CD4-positive, alpha-beta T cell treated with Interleukin-4 for 4 hours (primary cell): ENCODE measurements at places on chromosomes 4 and X.
A peak's percentile ranks its signal among the peaks of the same experiment; 100 is the strongest.

DNA sequence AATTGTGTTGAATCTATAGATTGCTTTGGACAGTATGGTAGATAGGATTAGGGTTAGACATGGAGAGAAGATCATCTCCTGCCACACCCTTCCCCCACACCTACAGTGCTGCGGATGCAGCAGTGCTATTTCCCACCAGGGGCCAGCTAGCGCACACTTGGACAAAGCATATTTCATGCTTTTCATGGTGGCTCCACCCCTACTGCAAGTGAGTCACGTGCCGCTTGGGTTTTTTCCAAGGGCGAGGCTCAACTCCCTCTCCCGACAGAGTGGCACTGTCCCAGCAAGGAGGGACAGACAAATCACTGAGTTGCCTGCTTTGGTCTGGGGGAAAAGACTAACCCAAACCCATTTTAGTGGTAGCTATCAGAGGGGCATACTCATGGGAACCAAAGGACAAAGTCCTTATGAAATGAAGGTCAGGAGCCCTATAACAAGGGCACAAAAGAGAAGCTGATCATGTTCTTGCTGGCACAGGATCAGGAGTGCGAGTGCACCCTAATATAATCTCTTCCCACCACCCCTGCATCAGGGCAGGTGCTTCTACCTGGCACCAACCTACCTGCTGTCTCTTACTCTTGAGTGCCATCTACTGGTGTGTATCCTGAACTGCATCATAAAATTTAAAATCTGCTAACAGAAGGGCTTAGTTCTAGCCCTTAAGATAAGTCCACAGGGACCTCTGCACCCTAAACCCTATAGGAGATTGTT lies 55.1 kb upstream of the PGAM4 start:
- peak; percentile 51 for DNase-seq

GRCh38 chrX:130190801-130191200 lies 19.0 kb downstream of the RAB33A start:
- no peak for DNase-seq

GRCh38 chr4:169657470-169658107 lies 37.2 kb downstream of the CLCN3 start:
- no peak for DNase-seq

DNA sequence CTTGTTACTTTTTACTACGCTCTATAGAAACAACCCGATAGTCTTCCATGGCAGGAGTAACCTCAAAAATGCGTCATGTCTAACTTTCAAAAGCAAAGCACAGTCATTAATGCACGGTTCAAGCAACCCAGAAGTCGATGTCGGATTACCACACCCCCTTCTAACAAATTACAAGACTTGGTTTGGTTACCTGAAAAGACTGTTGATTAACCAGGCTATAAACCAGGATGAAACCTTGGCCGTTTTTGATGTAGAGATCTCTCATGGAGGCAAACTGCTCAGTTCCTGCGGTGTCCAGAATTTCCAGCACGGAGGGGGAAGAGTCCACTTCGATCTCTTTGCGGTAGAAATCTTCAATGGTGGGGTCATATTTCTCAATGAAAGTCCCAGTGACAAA lies 2.4 kb downstream of the RAP2C start:
- DNase-seq: peak; percentile 62

- no peak for DNase-seq
Observed at GRCh38 chrX:70001269-70001668, 48.5 kb downstream of the AWAT2 start.

DNA sequence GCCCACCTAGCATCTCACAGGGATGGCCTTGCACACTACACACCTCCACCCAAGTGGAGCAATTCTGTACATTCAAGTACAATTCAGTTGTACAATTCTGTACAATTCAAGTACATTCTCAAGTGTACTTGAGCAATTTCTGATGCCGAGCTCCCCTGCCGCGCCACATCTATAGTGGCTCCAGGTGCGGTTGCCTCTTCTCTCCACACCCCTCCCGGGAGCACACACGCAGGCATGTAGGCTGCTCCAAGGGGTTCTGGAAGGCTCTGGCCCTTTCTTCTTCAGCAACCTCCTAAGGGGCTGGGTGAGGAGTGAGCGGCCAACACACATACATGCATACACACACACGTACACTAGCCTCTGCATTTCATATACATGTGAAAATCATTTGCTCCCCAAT lies 18.9 kb upstream of the DUSP9 start:
- DNase-seq: no peak

DNA sequence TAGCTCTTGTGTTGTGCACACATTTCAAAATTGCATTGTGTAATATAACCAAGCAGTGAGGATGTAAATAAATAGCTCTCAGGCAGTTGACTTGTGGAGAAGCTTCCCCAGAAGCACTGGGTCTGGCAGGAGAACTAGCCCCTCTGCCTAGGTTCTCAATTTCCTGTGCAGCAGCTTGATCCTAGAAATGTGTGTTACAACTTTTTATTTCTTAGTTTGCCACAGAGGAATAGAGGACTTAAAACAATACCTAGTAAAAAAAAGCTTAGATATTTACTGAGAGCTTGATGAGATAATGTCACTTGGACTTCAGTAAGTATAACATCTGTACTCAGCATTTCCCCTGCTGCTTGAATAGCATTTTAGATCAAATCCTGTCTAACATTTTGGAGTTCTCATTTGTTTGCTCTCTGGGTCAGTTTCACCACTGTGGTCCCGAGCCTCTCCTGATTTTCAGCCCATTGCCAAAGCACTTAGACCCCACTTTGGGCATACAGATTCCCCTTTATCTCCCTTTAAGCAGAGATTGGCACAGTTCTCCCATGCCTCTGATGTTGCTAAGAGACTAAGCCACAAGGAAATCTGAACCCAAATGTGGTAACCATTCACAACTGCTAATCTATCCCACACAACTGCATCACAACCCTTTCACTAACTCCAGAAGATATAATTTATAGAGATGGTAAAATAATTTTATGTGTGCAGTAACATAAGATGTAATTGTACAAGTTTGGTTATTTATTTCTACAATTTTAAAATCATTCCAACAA lies 98.2 kb upstream of the NRK start:
- no peak for DNase-seq

- no peak for DNase-seq
Observed at GRCh38 chrX:108313669-108314068, 124.6 kb downstream of the COL4A6 start.

DNA sequence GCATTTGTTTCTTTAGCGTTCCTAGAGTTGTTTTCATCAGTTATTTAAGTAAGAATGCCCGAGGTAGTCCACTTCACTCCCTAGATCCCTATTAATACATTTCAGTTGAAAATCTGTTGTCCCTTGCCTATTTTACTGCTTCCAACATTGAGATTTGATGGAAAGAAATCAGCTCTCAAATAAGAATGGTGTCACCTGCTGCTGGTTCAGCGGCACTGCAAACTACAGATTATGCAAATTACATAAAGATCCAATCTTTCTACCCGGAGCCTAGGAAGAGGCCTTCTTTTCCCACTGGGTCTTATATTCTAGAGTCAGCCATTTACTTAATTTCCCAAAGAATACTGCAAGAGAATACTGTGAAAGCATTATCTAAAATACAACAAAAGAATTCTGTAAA lies 597.6 kb upstream of the MAGEB2 start:
- DNase-seq: no peak

DNA sequence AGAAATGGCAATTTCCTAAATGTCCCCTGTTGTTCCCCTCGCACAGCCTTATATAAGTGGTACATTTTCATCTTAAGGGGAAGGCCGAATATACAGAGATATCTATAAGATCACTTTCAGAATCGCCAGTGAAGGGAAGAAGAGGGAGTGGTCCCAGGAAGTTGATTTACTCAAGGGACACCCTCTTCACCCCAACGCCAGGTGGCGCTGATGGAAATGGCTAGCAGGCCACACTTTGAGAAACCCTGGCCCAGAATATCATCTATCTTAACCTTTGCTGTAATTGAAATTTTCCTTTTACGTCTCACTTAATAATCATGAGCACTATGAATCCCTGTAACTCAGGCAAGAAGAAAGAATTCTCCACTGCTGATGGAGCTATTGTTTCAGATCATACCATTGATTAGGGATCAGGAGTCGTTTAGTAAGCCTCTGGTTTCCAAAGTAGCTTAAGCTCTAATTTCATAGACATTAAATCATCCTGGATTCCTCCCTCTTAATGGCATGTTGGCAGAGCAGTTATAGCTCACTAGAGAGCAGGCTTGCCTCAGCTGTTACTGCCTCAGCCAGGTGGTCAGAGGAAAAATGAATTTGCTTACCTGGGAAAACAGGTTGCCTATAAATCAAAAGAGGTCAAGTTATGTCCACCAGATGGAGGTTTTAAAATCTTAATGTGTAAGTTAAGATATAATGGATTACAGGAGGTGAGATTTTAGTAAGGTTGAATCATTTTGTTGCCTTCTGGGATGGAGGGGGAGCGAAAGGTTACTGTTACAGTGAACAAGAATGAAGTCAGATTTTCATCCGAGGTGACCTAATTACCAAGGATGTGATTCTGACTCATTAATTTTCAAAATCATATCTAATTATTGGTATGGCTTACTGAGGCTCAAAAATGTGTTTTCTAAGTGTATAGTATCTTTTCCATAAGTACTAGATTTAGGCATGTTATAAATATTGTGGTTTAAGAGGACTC lies 941.2 kb upstream of the TENM3 start:
- no peak for DNase-seq

GRCh38 chrX:48046846-48047245 lies 24.6 kb downstream of the ZNF630 start:
- DNase-seq: no peak

GRCh38 chr4:13706120-13706519 lies 78.6 kb upstream of the BOD1L1 start:
- DNase-seq: no peak

- no peak for DNase-seq
Observed at GRCh38 chr4:3250956-3251690, 2.2 kb downstream of the MSANTD1 start.

GRCh38 chr4:156971676-156972378 lies at the start of gene PDGFC:
PDGFC (minus strand) TSS chr4:156971799; CDS start chr4:156970903, 896 bp downstream.
- DNase-seq: no peak

DNA sequence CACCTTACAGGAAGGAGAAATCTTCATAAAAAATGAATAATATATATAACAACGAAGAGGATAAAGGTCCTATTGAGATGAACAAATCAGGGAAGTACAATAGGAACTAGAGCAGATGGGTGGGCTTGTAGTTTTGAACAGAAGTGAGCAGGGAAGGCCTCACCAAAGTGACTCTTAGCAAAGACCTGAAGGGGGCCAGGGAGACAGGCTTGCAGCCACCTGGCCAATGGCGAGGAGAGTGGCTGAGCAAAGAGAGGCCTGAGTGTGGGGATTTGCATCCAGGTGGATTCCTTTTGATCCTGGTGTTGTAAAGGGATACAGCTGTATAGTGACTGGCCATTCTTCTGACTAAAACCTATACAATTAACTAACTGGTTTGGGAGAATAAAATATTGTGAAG lies 354.1 kb downstream of the CAMK2D start:
- DNase-seq: no peak

DNA sequence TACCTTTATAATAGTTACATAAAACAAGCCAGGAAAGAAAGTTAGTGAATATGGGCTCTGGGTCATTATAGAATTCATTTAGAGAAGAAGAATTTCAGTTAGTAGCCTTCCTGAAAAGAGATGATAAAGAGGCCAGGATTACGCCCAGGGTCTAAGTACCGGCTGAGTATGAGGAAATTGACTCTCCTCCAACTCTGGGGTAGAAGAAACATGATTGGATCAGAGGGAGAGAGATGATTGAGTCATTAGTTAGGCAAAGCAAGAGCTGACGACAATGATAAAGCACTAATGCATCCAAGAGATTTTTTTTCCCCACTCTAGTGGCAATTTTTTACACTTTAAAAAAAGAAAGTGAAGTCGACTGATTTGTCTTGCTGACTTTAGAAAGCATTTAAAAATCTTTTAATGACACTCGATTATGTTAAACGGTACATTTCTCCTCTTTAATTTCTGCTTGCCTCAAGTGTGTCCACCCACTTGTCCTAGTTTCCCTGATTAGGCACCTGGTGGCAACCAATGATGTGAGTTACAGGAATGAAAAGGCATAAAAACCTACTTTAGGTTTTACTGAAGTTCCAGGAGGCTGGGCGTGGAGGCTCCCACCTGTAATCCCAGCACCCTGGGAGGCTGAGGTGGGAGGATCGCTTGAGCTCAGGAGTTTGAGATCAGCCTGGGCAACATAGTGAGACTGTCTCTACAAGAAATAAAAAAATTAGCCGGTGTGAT lies 37.3 kb upstream of the IGFBP7 start:
- no peak for DNase-seq

DNA sequence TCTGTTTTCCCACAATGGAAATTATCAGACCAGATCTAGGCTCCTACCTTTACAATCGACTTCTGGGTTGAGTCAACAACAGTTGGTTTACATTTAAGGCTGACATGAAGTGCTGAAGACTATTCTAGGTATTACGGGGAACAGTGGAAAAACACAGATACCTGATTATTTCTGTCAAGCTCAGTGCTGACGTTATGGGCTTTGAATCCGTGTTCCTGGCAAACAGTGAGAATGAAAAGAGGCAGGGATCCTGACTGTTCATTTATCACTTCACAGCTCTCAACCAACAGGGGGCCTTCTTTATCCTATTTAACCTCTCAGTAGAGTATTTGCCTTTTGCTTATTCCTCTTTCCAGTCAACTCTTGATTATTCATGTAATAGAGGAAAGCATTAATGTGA lies 43.1 kb downstream of the TMEM164 start:
- no peak for DNase-seq

DNA sequence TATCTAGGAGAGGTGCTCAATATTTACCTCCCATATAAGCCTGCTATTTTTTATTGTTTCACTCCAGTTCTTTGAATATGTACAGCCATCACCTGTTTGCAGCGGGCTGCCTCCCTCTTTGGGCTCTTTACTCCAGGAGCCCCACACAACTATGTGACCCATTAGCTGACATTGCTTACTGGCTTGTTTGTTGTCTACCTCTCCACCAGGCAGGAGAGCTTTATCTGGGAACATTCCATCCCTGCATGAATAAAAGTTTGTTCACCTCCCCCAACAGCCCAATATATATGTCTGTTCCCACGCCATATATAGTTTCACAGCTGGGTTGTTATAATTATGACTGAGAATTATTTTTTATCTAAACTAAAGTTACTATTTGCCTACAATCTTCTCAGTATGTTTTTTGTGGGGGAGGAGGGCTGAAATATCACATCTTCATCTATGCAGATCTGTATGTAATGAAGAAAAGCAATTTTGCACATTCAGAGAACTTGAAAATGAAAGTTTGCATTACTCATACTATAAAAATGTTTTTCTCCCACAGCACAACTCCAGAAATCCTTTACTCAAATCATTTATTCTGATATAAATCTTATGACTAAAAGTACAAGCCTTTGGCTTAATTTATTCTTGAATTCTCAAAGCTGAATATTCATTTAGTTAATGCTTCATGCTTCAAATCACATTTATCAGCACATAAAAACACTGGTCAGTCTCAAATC lies 61.2 kb upstream of the DAPP1 start:
- DNase-seq: no peak

- DNase-seq: no peak
Observed at GRCh38 chr4:55545151-55545550, 1.6 kb downstream of the CLOCK start.
